ENCODE measurements at places on chromosomes 16 and 17.

GRCh38 chr17:29169806-29170591 lies 10.2 kb downstream of the MYO18A start:
- DNase-seq, result no peak

DNA sequence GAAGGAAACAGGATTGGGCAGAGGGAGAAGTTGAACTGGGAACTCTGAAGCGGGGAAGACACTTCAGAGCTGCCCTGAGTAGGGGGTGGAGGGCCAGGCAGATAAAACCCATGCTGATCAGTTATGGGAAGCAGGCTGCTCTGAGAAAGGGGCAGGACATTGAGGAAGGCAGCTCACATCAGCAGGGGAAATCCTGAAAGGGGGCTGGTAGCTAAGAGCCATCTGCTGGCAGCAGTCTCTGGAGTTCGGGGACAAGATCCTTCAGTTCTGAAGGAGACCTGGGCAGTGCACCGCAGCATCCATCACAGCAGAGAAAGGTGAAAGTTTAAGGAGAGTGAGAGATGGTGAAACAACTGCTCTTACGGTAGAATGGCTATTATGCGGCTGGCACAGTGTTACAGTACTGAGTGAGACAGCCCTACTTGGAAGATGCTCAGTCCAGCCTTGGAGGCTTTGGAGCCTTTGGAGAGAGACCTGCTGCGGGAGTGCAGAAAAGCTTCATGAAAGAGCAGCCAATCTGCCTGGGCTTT lies 5.4 kb upstream of the KIF18B start:
- DNase-seq, result no peak

DNA sequence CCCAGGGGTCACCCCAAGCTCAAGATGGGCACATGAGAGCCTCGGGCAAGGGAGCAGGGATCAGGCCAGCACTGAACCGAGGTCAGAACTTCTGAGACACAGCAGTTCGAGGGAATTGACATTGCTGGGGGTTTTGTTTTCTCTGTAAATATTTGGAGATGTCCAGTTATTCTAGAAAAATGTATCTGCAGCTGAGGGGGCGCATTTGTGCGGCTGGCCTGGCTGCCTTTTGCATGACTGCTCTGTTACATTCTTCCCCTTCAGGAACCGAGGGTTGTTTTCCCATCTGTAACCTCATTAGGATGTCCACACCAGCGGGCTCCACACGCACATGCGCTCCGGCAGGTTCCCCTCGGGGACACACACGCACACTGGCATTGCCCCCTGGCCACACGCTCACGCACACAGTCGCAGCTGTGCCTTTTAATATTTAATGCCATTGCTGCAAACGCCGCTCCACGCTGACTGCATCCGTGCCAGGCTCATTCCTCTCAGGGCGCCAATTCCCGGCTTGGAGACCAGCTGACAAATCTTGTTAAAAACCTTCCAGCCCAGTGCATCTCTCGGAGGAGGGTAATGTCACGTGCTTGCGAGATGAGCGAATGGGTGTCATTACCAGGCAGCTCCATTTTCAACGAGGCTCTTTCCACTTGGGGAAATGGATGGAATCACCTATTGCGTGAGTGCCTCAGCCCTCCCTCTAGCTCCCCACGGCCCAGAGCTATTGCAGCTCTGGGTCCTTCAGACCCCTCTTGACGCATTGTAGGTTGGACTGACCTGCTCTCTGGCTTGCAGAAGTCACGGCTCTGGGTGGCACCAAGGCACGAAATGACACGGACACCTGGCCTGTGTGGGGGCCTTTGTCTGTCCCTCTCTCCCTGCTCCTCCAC lies 13.1 kb downstream of the CCR7 start:
- no peak for DNase-seq

DNA sequence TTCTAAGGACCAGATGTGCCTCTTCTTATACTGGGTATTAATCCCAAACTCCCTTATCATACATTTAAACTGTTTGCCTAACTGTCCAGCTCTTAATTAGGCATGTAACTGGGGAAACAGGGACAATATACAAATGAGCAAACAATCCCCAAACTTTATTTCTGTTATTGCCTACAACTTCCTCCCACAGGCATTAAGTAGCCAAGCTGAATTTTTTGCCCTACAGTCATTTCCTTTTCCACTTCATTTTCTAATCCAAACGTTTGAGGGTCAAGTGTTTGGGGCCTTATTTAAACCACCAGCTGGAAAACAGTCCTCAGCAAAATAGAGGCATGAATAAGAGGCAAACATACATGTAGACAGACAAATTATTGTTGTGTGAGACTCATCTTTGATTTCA lies 77.4 kb upstream of the CCL2 start:
- DNase-seq, result no peak

DNA sequence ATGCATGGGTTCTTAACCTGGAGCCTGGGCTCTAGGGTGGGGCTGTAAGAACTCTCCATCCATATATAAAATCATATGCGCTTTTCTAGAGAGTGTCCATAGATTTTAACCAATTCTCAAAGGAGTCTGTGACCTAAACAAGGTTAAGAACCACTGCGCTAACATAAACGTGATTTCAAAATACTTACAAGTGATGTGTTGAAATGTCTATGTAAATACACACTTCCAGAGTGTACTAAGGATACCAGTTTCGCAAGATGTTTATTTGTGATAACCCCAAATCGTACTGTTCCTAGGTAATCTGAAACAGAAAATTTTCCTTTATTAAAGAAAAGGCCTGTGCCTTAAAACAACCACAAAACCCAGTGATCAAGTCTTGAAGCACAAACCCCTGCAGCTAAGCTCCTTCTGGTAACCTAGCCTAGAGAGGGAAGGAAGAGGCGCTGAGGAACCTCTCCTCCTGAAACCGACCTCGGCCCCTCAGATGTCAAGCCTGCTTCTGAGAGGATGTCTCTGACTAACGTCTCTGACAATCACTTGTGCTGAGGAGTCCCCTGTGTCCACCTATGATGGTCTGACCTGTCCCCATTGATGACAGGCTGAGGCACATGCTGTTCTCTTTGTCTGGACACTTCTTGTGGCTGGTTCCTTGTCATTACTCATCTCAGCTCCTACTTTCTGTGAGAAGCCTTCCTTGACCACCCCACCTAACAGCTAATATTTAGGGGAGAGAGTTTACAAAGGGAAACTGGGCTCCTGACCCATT lies 32.2 kb downstream of the SNN start:
- no peak for DNase-seq

GRCh38 chr16:19223235-19224170 lies 55.5 kb downstream of the SYT17 start:
- DNase-seq, result peak; percentile 3

- DNase-seq, result no peak
These were observed 395.7 kb upstream of the ASIC2 start for GRCh38 chr17:33688771-33689170.

DNA sequence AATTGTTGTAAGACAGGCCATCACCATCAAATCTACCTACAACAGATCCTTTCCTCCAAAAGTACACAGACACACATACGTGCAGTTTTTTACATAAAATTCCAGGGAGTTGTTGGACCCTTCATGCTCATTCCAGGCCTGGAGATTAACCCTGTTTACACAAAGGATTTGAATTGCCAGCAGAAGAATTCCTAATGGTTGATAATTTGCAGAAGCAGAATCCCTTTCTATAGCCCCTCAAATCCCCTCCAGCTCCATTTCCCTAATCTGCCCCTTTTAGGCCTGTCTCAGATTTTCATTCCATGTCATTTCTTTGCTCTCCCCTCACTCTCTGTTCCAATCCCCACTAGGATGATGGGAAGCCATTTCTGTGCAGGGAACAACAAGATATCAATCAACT lies 102.9 kb upstream of the TOX3 start:
- DNase-seq, result no peak

GRCh38 chr16:57775661-57776469 lies 26.4 kb downstream of the KIFC3 start:
- no peak for DNase-seq

DNA sequence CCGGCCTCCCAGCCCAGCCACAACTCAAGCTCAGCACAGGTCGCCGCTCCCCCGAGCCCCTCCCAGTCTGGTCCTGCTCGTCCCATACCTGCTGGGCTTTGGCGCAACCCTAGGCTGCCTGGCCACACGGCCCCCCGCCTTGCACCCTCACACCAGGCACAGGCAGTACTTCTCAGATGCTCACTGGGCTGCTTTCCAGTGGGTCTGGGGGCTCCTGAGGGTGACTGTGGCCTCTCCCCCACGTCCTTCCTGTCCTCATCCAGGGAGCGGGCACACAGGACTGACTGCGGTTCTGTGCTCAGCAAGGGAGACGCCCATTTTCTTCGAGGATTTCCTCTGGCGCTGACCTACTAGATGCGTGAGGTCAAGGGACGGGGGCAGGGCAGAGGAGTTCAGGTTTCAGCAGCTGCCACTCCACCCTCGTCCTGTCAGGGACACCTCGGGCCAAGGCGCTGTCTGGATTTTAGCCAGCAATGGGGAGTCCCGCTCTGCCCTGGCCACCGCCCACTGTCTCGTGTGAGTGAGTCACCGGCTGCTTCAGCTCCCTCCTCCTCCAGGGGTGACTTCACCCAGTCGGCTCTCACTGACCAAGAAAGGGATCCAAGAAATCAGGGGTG lies 115.8 kb downstream of the NPIPB11 start:
- DNase-seq, result peak; percentile 80

- no peak for DNase-seq
These were observed 76.2 kb upstream of the KSR1 start for GRCh38 chr17:27379888-27380533.

GRCh38 chr17:71109697-71110096 lies 940.4 kb downstream of the KCNJ2 start:
- DNase-seq, result no peak

DNA sequence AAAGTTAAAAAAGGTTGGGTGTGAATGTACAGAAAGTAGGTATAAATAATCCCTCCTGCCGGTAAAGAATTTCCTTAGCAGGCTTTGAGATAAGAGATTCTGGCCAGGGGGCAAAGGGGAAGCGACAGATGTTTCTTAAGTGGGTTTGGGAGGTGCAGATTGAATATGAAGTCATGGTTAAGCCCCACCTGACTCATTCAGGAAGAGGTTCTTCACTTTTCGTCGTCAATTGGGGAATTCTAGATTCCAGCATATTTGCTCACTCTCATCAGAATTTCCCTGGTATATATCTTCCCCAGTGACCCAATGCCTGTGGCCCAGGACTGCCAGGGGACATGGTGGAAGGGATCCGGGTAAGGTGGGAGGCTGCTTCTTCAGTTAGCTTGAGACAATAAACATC lies 127.8 kb downstream of the CPPED1 start:
- DNase-seq, result no peak

GRCh38 chr17:27352448-27353032 lies 58.6 kb downstream of the WSB1 start:
- no peak for DNase-seq

DNA sequence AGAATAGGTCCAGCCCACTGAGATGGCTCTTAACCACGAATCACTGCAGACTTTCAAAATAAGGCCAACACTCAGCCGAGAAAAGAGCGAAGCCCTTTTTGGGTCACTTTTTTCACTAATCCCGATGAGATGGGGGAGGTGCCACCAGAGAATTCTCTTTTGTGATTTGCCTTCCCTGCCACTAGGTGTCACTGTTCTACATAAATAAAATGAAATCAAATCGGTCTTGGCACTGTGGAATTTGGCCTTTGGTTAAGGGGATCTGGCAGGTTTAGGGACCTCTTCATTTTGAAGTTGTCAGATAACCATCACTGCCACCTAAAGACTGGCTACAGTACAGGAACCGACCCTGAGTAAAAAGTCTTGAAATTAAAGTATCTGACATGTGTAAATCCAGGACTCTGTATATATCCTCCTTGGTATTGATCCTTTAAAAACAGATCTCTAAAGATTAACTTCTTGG lies 147.0 kb downstream of the HS3ST4 start:
- DNase-seq, result no peak

GRCh38 chr17:78529251-78529650 lies 47.9 kb downstream of the DNAH17 start:
- DNase-seq, result no peak

DNA sequence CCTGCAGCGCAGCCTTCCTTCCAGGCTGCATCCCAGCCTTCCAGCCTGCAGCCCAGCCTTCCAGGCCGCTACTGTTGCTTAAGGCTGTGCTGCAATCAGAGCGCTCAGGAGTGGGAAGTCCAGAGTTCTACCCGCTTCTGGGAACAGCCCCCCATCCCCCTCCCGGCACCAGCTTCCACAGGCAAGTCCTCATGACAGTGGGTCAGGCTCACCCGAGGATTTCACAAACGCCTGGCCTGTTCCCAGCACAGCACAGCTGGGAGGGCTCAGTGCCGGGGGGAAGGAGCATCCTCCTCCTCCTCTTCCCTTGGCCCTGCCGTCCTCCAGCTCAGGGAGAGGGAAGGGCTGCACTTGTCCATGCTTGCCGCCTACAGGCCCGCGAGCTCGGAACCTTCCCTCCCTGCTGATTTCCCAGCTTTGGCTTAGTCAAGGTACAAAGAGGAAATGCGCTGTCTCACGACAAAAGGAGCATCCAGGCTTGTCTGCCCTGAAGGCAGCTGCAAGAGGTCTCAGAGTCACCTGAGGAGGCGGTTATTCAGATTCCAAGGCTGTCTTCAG lies 8.3 kb downstream of the SOCS3 start:
- no peak for DNase-seq

DNA sequence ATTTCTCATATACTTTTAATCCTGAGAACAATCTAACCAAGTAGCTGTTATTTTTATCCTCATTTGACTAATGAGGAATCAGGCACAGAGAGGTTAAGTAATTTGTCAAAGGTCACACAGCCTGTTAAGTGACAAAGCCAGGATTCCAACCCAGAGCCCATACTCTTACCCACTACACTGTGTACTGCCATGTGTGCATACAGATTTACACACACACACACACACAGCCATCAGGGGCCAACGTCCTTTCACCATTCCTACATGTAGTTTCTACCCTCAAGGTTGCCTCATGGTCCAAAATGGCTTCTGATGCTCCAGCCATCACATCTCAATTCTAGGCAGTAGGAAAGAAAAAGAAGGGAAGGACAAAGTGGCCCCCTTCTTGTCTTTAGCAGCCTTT lies 22.1 kb downstream of the TMEM186 start:
- DNase-seq, result no peak

DNA sequence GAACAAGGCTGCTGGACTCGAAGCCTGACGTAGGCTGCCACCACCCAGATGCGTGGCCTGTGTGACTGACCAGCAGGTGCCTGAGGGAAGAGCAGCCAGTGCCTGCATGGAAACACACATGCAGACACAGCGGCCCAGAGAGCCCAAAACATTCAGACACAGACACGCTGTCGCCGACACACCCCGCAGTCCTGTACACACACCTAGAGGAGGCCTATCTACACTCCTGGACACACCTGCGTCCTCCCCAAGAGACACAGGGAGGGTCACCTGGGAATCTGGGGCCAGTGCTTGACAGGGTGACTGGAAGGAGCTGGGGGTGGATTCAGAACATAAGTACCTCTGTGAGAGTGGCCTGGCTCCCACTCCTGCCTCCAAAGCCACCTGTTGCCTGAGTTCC lies 6.1 kb upstream of the TSPOAP1 start:
- DNase-seq, result no peak
